ENCODE measurements at places on chromosomes 11 and 22. TPM values are rescaled to one million over a fixed set of nuclear protein-coding genes. Genes with fewer than 3 reads are reported as not detected.

The CFAP300 gene
- polyA plus RNA-seq, result 1.7 TPM

The APBB1 gene
- polyA plus RNA-seq, result 52.5 TPM

The PARVB gene
- polyA plus RNA-seq, result 2.6 TPM

The KIAA1671 gene
- 3.9 TPM for polyA plus RNA-seq

The TMEM191C gene
- polyA plus RNA-seq, result 4.4 TPM

The TEF gene
- 1.9 TPM for polyA plus RNA-seq

The OR51B4 gene
- not detected for polyA plus RNA-seq

The RIBC2 gene
- polyA plus RNA-seq, result not detected

The OR8H2 gene
- not detected for polyA plus RNA-seq

The MYO18B gene
- polyA plus RNA-seq, result not detected

The CECR2 gene
- polyA plus RNA-seq, result 0.75 TPM

The MRGPRE gene
- polyA plus RNA-seq, result not detected

The TBX10 gene
- not detected for polyA plus RNA-seq

The ZBTB44 gene
- polyA plus RNA-seq, result 30.0 TPM

The SPA17 gene
- polyA plus RNA-seq, result 68.9 TPM

The MS4A6E gene
- polyA plus RNA-seq, result not detected

The HPX gene
- polyA plus RNA-seq, result not detected

The DCHS1 gene
- 0.12 TPM for polyA plus RNA-seq

The ST3GAL4 gene
- polyA plus RNA-seq, result 0.38 TPM

The RBX1 gene
- 331 TPM for polyA plus RNA-seq

The CSTPP1 gene
- 75.9 TPM for polyA plus RNA-seq

The ASCL3 gene
- not detected for polyA plus RNA-seq

The TRIM22 gene
- not detected for polyA plus RNA-seq

The CABP2 gene
- polyA plus RNA-seq, result not detected

The OR5L2 gene
- not detected for polyA plus RNA-seq

The SEPTIN3 gene
- 45.8 TPM for polyA plus RNA-seq

The LRRC55 gene
- polyA plus RNA-seq, result 0.07 TPM

The MMP13 gene
- not detected for polyA plus RNA-seq

Measured in Purkinje cell (primary cell).